ENCODE measurements at places on chromosomes 5 and 9.

GRCh38 chr5:4906786-4907185, 233.3 kb upstream of the ADAMTS16 start:
- no peak for DNase-seq

GRCh38 chr5:607541-608428, 4.4 kb upstream of the CEP72 start:
- DNase-seq, result no peak

- no peak for DNase-seq
Measured at GRCh38 chr5:144815131-144815530, 644.5 kb downstream of the KCTD16 start.

- no peak for DNase-seq
Measured at GRCh38 chr5:131630963-131631350, 4.1 kb downstream of the RAPGEF6 start.

GRCh38 chr5:31995714-31996113, 178.4 kb downstream of the GOLPH3 start:
- no peak for DNase-seq

DNA sequence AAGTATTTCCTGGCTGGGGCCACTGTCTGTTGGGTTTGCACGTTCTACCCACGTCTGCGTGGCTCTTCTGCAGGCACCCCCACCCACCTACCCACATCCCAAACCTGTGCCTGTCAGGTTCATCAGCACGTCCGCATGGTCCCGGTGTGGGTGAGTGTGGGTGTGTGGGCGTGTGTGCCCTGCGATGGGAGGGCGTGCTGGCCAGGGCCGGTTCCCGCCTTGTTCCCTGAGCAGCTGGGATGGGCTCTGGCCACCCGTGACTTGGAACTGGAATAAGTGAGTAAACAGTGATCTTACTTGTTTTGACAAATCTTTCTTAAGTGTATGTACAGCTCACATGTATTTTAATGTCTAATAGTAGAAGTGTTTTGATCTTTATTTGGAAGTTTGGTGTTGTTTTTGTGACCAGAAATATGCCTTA, 20.4 kb downstream of the ERGIC1 start:
- no peak for DNase-seq

GRCh38 chr5:81533629-81534405, 139.9 kb upstream of the ACOT12 start:
- peak; percentile 27 for DNase-seq

DNA sequence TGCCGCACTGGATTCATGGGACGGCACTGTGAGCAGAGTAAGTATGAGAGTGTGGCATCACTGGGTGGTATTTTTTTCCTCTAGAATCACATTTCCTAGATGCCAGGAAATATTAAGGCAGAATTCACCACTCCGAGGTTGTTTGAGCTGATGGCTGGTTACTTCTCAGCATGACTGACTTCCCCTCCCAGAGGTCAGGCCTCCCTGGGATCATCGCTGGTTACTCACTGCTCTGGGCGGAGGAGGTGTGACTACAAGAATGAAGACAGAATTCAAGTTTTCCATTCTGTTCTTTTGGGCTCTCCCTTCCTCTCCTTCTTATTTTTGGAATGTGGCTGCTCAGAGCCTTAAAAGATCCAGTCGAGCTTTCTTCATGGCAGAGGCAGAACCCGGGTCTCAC, 76.6 kb upstream of the PRRC1 start:
- no peak for DNase-seq

DNA sequence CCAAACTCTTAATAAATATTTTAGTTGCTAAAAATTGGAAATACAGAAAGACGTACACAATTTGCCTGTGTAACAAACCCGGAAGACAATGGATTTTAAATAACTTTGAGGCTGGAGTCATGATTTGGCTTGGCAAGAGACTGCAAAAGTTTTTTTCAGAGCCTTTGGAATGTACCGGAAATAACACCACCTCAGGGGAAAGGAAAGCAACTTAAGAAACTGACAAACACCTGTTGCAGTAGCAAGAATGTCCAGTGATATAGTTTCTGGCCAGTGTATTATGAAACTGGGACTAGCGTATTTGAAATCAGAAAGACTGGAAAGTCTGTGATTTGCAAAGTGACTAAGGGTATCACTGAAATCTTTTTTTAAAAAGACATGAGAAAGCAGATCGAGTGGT, 842 bp downstream of the MUSK start:
- no peak for DNase-seq

DNA sequence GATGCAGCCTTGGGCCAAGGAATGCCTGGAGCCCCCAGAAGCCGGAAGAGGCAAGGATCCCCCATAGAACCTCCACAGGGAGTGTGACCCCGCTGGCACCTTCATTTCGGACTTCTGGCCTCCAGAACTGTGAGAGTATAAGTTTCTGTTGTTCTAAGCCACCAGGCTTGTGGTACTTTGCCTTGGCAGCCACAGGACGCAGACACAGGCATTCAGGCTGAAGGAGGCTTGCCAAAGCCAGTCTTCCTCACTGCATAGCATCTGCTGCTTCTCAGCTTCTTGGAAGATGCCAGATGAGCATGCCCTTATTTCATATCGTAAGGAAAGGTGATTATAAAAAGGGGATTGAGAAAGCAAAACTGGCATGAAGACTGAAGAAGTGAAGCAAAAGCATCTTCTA, 61.1 kb upstream of the TAS2R1 start:
- no peak for DNase-seq

GRCh38 chr5:89374818-89375521, 492.0 kb upstream of the MEF2C start:
- no peak for DNase-seq

GRCh38 chr5:97229196-97229595, 46.1 kb upstream of the RIOK2 start:
- DNase-seq, result no peak

- DNase-seq, result no peak
Measured at GRCh38 chr9:81579381-81579780, 110.0 kb downstream of the TLE1 start.

GRCh38 chr5:65926893-65927292, 518 bp downstream of the ERBIN start:
- DNase-seq, result no peak

DNA sequence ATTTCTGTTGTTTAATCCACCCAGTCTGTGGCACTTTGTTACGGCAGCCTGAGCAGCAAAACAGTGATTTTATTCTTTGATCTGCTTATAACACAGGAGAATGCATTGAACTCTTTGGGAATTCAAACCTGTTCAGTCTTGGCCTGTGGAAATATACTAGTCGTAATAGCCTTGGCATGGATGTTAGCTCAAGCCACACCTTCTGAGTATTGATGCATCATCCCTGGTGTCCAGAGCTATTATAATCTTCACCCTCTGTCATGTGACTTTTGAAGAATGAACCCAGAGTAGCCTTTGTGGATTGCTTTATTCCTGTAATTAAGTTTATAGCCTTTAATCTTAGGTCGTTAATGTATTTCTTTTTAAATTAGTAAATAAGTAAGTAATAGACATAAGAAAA, 50.8 kb upstream of the TEX48 start:
- DNase-seq, result no peak

GRCh38 chr5:72456391-72457074, 50.7 kb downstream of the ZNF366 start:
- DNase-seq, result no peak

GRCh38 chr5:23208959-23209431, 298.4 kb upstream of the PRDM9 start:
- peak; percentile 33 for DNase-seq

GRCh38 chr5:74028976-74029375, 403.0 kb downstream of the ARHGEF28 start:
- DNase-seq, result no peak

- DNase-seq, result no peak
Measured at GRCh38 chr9:15369238-15369637, 53.4 kb upstream of the SNAPC3 start.

- no peak for DNase-seq
Measured at GRCh38 chr5:67831048-67831447, 384.5 kb upstream of the PIK3R1 start.

DNA sequence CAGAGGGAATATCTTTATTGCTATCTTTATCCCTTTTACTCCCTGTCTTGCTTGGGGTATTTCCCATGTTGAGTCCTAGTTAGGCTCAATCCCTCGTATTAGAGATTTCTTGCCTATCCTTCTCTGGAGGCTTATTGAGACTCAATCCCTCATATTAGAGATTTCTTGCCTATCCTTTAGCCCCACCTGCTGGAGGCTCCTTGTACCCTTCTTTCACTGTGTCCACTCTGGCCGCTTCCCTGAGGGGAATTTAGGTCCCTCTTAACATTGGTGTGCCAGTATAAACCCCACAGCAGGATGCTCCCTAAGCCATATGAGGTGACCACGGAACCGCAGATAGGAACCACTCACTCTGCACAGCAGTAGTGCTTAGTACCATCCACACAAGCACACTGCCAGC, 110.7 kb upstream of the MAMDC2 start:
- DNase-seq, result no peak

- DNase-seq, result no peak
Measured at GRCh38 chr5:149299451-149300054, 27.9 kb downstream of the AFAP1L1 start.

DNA sequence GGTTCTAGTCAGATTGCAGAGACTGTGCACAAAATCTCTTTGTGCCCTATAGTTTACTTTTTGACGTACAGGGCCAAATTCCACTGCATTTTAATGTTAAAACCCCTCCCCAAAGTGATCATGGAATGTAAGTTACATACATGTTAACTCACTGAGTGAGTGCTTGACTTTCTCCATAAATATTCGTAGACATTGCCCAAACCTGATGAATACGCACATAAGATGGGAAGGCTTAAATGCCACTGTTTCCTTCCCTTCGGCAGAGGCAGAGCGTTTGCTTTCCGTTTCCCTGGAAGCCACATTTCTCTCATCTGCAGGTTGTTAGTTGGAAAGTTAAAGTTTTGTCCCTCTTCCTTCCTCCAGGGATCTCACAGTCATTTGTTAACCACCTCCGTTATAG, 286.2 kb downstream of the MCTP1 start:
- DNase-seq, result no peak

DNA sequence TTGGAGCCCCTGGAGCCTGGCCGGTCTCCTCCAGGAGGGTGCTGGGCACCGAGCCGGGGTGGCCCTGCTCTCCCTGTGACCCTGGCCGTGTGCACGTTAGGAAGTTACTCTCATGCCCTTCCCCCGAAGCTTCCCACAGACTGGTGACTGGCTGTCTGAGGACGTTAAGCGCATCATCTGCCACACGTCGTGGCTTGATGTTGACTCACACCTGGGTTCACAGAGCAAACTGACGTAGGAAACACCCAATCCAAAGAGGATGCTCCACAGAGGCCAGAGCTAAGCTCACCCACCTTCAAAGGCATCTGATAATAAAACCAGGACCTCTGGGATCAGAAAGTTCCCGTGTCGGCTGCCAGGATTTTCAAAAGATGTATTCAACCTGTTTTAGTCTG, 152.9 kb upstream of the PHYKPL start:
- DNase-seq, result no peak

GRCh38 chr9:92632641-92633040, 37.3 kb downstream of the IPPK start:
- no peak for DNase-seq

DNA sequence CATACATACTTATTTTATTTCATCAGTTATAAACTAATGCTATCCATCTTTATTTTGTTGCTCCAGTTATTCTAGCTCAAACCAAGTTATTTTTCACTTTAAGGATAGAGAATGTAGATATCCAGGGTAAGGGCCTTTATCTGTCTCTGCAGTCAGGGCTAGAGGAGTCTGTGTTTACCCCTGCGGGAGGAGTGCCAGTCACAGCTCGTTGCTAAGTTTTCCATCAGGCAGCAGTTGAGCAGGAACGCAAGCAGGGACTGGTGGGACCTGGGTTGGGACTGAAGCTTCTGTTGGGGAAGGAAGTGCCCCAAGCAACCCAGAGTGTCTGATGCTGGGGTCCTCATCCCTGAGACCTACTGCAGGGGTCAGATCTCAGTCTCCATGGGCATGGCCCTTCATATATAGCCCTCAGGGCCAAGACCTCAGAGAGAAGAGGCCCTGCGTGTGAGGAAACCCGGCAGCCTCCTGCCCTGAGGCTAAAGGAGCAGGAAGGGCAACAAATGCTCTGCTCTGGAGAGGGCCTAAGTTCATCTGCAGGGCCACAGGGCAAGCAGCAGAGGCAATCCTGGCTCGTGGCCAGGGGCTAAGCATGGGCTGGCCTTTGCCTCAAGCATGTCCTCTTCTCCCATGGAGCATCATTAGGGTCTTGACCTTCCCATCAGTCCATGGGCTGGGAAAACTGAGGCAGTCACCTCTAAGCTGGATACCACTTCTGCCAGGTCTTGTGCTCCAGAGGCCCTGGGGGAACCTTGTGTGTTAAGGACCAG, 6.6 kb downstream of the SLC22A4 start:
- no peak for DNase-seq

DNA sequence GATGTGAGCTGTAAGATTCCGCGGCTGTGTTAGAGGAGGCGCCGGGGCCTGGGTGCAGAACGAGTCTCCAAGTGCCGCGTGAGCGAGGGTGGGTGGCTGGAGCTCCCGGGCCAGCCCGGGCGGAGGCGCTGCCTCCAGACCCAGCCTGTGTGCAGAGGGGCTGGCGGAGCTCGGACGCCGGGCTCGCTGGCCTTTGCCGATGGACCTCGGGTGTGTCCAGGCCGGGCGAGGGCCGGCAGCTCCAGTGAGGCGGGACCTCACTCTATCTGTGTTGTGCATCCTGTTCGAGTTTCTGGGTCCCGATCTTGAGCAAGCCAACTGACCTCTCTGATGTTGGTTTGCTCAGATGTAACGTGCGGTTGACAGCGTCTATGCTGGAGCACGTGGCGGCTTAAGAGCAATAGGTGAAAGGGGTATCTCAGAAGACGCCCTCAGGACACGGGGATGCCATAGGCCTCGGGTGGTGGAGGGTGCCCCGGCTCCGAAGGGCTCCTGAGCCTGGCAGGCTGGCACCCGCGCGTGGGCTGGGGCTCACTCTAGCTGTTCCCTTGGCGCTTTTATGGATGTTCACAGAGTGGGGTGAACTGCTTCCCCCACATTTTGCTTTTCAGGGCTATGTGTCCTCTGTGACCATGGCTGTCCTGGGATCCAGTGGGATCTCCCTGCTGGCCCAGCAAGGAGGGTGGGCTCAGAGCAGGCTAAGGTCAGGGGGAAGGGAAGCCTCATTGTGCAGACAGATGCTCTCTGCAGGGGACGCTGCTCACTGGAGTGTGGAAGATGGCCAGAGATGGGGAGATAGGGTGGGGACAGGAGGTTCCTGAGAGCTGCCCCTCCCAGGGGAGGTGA, 69.8 kb downstream of the MRPL36 start:
- DNase-seq, result no peak

GRCh38 chr9:114090798-114091197, 8.3 kb downstream of the KIF12 start:
- DNase-seq, result no peak

DNA sequence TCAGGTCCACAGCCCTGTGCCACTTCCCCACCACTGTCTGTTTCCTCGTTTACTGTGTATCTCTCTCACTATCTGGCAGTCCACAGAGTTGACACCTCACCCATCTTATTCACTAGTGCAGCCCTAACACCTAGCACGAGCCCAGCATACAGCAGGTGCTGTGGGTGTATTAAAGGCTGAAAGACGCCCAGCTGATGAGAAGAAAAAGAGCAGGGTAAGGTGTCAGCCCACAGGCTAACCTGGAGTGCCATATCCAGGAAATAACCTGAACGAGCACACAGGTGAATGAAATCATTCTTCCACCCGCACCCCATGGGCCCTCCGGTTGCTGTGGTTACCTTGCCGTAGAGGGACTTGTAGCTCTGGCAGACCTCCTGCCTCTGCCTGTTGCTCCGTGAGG, 18.6 kb downstream of the ANXA6 start:
- no peak for DNase-seq

- no peak for DNase-seq
Measured at GRCh38 chr5:176863041-176863764, 35.9 kb downstream of the HK3 start.

Data from NCI-H1436 (cell line).